Memory B cell (primary cell): ENCODE measurements at places on chromosomes 7 and 10.

- no peak for DNase-seq
Observed at GRCh38 chr7:106421181-106421762, 136.5 kb upstream of the NAMPT start.

GRCh38 chr10:132899054-132899750 lies 43.2 kb downstream of the CFAP46 start:
- no peak for DNase-seq

GRCh38 chr10:21014141-21014540 lies 117.0 kb upstream of the NEBL start:
- no peak for DNase-seq

- DNase-seq: no peak
Observed at GRCh38 chr7:42263971-42264370, 27.0 kb upstream of the GLI3 start.

DNA sequence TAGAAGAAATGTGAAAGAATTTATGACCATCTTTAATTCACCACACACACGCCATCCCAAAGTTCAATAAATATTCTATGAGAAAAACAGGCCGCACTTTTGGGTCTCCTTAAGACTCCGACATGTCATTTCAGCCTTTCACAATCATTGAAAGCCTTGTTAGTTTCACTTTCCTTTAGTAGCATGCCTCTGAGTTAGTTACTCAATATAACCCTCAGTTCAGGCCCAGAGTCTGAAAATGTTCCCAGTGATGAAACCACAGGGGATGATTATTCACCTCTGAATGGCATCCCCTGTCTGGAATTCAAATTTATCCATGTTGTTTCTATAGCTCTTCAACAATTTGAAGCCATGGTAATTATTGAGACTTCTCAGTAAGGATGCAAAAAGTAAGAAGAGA lies 278.1 kb upstream of the NRP1 start:
- DNase-seq: no peak

DNA sequence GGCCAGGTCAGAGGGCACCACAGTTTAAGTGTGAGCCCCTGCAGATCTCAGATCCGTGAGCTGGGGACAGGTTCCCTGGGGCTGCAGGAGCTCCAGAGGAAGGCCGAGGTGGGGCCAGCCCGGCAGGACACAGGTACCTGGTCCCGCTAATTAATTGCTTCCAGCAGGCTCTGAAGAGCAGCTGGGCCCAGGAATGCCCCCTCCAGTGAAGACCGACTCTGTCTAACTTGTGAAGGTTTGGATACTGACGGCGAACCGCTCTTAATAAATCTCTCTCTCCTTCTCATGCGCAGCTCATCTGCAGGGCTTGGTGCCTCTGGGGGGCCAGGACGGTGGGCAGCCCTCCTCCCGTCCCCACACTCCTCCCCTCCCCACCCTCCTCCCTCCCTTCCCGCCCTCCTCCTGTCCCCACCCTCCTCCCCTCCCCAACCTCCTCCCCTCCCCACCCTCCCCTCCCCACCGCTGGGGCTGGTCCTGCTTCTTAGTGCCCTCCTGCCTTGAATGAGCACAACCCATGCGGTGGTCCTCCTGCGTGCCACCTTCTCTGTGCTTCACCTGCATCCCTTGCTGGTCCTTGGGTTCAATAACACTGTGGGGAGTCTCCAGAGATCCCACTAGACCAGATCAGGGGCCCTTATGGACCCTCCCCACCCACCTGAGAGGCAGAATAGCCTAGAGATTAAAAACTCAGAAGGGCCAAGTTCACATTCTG lies 38.3 kb downstream of the PDGFA start:
- DNase-seq: no peak

DNA sequence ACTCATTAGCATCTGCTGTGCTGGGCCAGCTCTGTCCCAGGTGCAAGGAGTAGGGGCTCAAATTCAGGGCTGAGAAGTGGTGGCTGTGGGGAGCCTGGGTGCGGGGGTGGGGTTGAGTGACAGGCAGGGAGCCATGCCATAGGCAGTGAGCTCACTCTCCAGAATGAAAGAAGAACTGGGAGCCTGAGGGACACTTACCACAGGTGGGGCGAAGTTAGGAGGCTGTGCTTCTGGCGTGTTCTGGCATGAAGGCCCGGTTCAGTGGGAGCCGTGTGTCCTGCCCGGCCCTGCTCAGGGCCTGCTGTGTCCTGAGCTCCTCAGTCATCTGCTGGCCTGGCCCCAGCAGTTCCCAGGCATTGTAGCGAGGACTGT lies 62.5 kb downstream of the MKI67 start:
- no peak for DNase-seq

- DNase-seq: peak; percentile 25
Observed at GRCh38 chr7:21941611-21942141, 4.0 kb downstream of the CDCA7L start.

DNA sequence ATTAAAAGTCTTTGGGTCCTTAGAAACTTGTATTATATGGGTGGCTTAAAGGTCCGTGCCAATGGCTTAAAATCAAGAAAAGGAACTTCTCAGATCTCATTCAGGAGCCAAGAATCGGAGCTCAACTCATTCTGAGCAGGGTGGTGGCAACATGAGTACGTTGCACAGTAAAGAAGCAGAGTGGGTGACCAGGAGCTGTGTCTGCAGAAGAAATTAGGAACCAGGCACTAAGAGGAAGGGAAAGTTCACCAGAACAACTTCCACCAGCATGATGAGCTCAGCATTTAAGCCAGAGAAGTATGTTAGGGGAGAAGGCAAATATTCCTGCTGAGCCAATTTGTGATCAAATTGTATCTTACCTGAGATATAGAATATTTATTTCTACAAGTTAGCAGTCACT lies 236.0 kb upstream of the NRP1 start:
- DNase-seq: no peak

DNA sequence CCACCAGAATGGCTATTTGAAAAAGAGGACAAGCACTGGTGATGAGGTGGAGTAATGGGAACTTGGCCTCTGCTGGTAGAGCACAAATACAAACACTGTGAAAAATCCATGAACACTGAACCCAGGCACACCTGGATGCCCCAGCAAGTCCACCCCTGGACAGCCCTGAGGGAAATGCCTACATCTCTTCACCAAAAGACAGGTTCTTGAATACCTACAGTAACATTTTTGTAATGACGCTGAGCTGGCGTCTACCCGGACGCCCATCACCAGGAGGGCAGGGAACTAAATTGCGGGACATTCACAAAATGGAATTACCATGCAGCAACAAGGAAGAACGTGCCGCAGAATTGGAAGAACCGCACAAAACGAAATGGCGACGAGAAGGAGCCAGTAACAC lies 70.5 kb downstream of the GNA12 start:
- DNase-seq: no peak

- no peak for DNase-seq
Observed at GRCh38 chr10:72615970-72616369, 9.9 kb downstream of the MICU1 start.

DNA sequence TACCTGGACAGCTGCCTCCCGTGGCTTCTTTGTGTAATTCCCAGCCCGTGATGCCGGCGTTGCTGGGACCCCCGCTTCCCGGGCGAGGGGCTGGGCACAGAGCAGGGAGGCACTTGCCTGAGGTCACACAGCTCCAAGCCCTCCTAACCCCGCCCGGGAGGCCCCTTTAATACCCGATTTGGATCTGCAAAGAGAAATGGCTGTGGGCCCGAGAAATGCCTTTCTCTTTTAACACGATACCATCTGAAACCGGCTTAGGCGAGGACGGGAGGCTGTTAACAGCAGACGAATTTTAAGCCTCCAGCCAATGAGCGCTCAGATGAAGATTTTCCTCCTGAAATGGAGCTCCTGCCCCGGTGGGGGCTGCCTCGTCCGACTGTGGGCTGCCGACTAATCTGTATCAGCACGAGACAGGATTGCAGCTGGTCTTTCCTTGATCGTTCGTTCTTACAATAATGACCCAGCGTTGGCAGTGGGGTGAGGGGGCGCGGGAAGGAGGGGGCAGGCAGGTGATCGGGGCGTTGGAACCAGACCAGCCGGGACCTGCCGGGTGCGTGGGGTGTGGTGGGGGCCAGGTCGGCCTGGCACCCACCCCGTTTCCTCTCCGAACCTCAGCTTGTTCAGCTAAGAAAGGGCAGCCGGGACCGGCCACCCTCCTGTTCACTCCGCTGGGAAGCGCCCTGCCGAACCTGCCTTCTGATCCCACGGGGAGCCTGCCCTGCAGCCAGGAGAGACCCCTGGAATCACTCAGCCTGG lies 36.2 kb upstream of the FOXL3 start:
- DNase-seq: no peak

DNA sequence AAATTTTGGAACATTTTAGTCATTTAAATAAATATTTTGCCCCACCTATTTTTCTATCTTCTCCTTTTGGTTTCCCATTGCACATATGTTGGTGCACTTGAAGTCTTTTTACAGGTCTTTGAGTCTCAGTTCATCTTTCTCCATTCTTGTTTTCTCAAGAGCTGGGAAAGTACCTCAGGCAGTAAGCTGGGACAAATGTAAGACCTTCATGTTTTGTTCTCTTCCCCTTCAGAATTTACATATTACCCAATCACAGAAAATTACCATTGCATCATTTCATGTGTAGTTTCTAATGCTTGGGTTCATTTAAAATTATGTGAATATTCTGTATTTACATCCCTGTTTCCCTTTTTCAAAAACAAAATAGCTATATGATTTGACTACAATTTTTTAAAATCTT lies 1150.0 kb upstream of the POT1 start:
- DNase-seq: no peak

DNA sequence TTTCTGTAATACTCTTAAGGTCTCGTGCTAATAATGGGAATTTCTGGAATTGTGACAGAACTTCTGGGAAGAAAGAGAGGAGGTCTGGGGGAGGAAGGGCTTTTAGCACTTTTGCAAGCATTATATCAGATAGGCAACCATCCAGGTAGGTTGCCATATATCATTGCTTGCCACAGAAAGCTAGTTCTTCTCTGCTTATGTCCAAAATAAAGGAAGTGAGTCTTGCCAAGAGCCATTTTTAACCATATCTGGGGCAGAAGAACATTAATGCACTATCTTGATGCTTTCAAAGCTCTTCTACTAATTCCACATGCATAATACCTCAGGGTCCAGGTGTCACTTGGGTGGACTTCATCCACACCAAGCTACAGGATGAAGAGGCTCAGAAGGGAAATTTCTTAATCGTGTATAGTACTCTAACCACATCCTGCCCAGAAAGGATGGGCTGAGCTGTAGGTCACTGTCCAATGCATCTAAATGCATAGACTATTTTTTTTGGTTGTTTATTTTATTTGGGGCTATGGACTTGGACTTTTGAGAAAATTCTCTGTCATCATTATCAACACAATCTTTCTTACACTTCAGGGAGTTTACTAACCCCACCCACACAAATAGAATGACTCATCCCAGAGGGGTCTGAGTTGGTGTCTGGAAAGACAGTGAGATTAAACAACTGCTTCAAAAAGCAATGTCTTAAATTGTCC lies 68.9 kb upstream of the ADO start:
- DNase-seq: no peak

DNA sequence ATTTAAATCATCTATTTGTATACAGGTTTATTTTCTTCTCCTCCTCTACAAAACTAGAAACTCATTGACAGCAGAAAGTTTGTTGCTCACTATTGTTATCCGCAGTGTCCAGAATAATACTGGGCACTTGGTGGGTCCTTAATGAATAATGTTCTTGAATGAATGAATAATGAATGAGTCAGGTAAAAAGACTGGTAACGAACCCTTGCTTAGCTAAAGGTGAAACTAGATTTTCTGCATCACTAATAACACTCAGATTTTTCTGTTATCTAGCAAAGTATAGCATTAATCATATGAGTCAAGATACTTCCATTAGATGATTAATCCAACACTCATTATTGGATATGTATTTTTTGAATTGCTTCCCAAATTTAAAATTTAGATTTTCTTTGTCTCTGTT lies 953.2 kb downstream of the SORCS3 start:
- no peak for DNase-seq

GRCh38 chr10:3265088-3265487 lies 92.5 kb upstream of the PITRM1 start:
- DNase-seq: no peak

DNA sequence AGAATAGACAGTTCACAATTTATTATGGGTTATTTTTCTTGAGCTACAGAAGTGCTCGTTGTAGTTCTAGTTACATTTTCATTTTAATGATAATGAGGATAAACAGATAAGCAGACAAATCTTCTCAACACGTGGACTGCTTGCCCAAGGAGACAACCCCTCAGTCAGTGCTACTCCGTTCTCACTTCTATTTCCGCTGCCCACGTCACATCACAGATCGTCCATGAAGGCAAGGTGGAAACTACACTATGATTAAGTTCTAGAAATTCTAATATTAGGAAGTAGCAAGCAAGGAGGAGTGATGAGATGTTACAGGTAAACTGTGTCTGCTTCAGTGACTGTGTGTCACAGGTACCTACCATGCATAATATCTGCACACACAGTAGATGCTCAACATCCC lies 210.5 kb downstream of the CHCHD3 start:
- DNase-seq: no peak

- DNase-seq: no peak
Observed at GRCh38 chr7:105999256-105999655, 36.2 kb downstream of the CDHR3 start.
